ENCODE measurements at places on chromosomes 6 and 20.

GRCh38 chr20:9615766-9616454 lies 101.5 kb downstream of the LAMP5 start:
- DNase-seq = no peak

DNA sequence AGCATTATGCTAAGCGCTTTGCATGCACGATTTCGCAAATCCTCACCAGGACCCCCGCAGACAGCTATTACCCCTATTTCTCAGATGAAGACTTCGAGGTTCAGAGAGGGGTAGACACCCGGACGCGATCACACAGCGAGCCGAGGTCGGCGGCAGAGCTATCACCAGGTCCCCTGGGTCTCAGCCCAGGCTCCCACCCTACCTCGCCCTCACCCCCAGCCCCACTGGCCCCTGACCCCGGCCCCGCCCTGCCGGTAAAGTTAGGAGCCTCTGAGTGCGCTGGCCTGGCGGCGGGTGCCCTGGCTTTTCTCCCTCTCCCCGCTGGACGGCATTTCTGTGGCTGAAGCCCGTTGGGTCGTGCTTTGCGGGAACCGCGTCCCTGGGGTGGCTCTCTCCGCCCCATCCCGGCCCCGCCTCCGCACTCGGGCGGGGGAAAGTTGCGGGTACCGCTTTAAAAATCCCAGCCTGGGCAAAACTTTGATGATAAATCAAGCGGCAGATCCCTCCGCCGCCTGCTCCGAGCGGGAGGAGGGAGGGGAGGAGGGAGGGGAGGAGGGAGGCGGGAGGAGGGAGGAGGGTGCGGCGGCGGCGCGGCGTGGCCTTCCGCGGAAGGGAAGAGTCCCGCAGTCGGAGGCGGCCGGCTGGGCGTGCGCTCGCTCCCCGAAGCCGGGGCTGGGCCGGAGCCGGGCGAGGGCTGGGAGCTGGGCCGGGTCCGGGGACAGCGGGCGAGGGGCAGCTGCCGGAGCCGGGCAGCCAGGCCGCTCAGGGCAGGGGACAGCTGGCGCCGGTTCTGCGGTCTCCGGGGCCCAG lies at the start of gene VSTM2L:
Gene VSTM2L, plus strand, starts transcription at position 624 of the 810 bp plus-strand sequence. CDS start 224 bp downstream, outside the sequence.
- no peak for DNase-seq

- DNase-seq = no peak
Measured at GRCh38 chr6:29730575-29731126, 7.4 kb downstream of the HLA-F start.

GRCh38 chr6:25692472-25692871 lies 40.5 kb downstream of the SCGN start:
- no peak for DNase-seq

GRCh38 chr6:132198040-132198439 lies 203.2 kb downstream of the MOXD1 start:
- no peak for DNase-seq

GRCh38 chr20:63405102-63405730 lies 44.1 kb upstream of the CHRNA4 start:
- DNase-seq = no peak

DNA sequence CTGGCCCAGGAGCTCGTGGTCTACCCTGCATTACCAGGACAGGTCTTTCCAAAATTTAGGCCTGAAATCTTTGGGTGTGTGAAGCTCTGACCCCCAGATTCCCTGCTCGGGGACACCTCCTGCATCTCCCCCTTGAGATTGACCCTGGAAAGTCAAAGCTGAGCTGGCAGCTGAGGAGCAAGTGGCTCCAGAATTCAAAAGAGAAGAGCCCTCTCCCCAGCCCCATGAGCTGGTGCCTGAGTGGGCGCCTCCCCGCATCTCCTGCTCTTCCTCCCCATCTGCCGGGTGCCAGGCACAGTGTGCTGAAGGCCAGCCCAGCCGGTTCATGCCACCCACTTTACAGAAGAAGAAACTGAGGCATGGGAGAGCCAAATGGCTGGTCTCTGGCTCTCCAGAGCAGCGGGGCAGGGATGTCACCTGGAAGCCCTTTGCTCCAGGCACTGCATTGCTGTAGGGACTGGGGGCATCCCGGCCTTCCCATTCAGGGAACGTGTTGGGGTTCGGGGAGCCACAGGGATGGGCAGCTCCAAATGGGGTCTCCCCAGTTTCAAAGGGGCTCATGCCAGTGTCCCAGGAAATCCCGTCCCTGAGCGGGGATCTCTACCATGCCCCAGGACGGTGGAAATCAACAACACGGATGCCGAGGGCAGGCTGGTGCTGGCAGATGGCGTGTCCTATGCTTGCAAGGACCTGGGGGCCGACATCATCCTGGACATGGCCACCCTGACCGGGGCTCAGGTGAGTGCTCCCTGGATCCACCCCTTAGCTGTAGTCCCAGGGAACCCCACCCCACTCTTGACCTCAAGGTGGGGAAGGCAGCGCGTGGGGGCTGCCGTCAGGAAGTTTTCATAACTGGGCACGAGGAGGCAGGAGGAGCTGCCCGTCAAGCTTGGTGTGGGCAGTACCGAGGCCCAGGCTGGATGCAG lies 20.5 kb downstream of the NPEPL1 start:
- DNase-seq = no peak

Data from stimulated activated CD4-positive, alpha-beta T cell treated with anti-CD3 and anti-CD28 coated beads, Interleukin-1b, Interleukin-23, amount 100 ng/mL, for 4 hours (primary cell).